Activated CD4-positive, alpha-beta T cell treated with anti-CD3 and anti-CD28 coated beads, Interleukin-2, amount 50 U/mL, for 48 hours (primary cell): ENCODE measurements at places on chromosomes 2 and 18.

GRCh38 chr2:183070942-183071844 is 7.4 kb upstream of the DUSP19 start:
- DNase-seq, result peak; percentile 17

GRCh38 chr2:101419096-101419663 is 31.9 kb upstream of the CREG2 start:
- DNase-seq, result peak; percentile 52

GRCh38 chr2:229714736-229715541 is 584 bp upstream of the DNER start:
- peak; percentile 38 for DNase-seq

DNA sequence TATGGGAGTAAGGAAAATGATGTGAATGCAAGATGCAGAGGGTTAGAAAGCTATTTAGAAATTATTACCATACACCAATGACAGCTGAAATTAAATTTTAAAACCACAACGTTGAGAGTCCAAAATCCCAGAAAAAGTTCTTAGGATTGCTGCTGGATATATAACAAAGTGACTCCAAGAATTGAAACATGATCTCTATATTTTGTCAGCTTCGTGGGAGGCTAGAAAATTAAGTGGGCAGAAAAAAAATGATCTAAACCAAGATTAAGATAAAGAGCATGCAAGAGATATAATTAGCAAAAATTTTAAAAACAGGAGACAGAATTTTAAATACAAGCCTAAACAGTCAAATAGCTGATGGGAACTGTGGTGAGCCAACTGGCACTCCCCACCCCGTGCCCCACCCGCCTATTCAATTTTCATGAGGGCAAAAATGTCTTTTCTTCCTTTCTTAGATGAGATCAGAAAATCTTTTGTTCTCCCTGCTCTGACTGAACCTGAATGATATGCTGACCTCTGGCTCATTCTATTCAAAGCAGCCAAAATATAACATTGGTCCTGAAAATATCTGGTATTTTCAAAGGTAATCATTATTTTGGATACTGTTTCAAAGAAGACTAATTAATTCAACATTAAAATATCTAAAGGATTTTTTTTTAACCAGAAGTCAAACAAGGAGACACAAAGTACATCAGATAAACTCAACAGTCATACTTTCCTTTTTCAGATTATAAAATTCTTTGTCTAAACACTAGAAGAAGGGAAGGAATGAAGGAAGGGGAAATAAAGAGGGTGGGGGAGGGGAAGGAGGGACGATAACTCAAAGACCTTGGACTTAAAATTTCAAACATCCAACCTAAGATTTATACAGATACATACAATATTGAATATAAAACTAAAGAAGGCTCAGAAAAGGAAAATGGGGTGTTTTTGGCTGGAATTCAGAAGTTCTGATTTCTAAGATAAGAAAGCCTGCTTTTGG is 12.2 kb downstream of the KANSL3 start:
- DNase-seq, result no peak

- DNase-seq, result no peak
Observed at GRCh38 chr2:20021405-20022009, 9.0 kb upstream of the MATN3 start.

DNA sequence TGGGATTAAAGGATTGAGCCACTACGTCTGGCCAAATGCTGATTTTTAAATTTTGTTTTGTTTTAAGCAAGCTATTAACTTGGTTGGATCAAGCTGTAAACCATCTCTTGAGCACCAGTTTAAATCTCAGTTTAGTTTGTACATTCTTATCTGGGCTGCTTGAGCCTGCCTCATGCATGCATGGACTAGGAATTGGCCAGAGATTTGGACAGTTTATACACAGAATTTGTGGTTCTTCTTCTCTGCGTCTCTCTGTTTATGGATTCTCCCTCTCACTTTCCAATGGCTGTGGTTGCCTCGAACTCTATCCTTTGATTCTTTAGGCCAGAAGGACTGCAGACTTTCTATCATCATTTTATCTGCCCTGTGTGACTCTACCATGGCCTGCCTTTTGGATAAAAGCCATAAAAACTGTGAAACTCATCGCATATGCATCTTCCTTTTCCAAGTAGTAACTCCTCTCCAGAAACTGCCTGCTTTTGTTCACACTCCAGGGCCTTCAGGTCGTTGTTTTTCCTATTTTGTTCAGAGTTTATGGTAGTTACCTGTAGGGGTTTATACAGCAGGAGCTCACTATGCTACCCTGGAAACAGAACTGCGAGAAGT is 32.5 kb upstream of the PLB1 start:
- DNase-seq, result no peak

- DNase-seq, result no peak
Observed at GRCh38 chr2:174038462-174038861, 73.3 kb upstream of the SP3 start.

DNA sequence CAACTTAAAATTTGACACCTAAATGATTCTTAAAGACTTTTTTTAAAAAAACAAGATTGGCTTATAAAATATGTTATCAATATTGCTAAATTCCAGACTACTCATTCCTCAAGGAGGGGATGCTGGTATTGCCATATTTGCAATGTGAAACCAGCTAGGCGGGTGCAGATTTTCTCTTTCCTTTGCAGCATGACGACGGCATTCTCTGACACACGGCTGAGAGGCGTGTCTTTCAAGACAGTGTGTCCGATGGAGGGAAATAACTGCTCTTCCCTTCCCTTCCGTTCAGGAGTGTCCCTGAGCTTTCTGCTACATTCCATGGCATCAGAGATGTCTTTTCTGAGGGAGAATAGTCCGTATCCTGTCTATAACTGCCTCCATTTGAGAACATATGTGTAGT is 38.2 kb upstream of the CNGA3 start:
- DNase-seq, result no peak

DNA sequence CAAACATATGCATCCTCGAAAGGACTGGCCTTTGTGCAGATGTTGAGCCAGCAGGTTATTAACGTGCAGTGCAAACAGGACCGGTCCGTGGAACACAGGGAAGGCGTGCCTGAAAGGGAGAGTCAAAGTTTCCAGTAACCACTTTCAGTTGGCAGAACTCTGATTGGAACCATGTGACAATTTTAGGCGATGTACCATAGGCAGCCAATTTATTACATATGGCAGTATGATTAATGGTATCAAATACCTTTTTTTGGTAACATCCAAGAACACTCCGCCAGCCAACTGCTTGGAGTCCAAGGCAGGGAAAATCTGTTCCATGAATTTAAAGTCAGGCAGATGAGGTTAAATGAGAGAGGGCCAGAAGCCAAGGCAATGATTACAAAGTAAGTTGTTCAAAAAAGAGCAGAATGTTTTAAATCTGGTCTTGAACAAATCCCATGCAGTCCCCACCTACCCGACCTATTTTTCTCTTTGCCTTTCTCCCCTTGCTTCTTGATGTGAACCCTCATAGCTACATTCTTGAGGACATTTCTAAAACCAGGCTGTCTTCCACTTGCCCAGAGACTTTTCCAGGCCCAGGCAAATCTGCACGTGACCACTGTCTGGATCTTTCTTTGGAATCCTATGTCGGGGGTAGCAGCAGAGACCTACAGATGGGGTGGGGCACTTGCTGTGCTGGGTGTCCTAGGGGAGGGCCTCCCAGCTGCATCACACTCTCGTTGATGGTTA is 351.7 kb downstream of the HRH4 start:
- no peak for DNase-seq

GRCh38 chr2:10978090-10978670 is 66.4 kb downstream of the KCNF1 start:
- no peak for DNase-seq

- no peak for DNase-seq
Observed at GRCh38 chr2:178345951-178346350, 105.0 kb downstream of the PRKRA start.

DNA sequence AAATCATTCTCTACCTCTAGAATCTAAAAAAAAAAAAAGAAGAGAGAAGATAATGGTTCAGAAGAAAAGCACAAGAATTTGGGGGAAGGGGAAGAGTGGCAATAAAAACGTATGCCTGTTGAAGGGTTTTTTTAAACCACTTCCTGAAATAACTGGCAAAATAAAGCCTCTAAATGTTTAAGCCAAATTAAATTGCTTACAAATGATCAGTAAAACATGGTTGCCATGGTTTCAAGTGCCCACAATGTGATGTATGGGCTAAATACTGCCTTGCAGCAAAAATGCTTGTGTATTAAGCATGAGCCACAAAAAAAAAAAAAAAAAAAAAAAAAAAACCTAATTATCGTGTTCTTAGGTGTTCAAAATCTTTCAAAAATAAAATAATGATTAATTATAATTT is 60.8 kb downstream of the RBM43 start:
- no peak for DNase-seq
